Type B pancreatic cell (in vitro differentiated cells): ENCODE measurements at places on chromosomes 1 and 21. TPM values are rescaled to one million over a fixed set of nuclear protein-coding genes. Genes with fewer than 3 reads are reported as not detected.

DNA sequence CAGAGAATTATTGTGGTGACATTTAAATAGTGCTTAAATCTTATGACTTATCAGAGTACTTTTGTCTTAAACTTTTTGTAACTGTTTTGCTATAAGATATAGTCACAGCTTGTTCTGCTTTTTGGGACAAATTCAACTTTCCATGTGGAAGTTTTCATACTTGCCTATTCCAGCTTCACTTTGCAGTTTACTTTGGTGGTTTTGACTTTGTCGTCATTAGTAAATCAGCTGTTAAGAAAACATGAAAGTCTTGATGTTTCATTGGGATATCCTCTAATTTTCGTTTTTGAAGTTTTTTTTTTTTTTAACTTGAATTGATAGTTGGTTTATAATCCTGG, 31.3 kb downstream of the SDCCAG8 start:
- no peak for DNase-seq

DNA sequence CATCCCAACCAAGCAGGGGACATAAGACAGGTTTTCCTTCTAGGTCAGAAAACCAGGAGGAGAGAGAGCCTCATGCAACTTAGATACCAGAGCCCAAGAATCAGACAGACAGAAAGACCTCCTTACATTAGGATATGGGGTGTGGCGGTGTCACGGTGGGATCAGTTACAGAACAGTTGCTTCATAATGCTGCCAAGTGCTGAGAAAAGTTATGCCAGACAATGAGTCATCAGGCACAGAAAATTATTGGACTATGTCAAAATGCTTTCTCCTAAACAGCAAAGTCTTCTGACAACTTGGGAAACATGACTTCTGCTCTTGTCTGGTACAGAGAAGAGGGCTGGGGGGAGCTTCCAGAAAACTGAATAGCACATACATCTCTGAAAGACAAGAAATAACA, 1120.2 kb upstream of the TMPRSS15 start:
- DNase-seq = no peak

GRCh38 chr1:21624571-21625389, 44.4 kb downstream of the RAP1GAP start:
- no peak for DNase-seq

GRCh38 chr1:39812913-39813312, 24.2 kb upstream of the BMP8B start:
- no peak for DNase-seq

DNA sequence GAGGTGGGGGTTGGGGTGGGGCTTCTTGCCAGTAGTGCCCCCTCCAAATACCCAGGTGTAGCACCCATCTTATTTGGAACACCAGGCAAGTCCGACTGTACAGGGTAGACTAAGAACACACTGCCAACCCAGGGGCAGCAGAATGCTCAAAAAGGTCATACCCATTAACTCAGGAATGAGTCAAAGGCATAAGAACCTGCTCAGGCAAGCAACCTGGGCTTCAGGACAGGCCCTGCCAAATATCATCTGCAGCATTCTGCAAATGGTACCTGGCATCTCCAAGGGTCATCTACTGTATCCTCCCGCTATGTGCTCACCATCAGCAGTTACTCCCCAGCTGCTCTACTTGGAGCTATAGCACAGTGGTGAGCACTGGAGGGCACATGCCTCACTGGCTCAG, 19.4 kb downstream of the PEA15 start:
- no peak for DNase-seq

DNA sequence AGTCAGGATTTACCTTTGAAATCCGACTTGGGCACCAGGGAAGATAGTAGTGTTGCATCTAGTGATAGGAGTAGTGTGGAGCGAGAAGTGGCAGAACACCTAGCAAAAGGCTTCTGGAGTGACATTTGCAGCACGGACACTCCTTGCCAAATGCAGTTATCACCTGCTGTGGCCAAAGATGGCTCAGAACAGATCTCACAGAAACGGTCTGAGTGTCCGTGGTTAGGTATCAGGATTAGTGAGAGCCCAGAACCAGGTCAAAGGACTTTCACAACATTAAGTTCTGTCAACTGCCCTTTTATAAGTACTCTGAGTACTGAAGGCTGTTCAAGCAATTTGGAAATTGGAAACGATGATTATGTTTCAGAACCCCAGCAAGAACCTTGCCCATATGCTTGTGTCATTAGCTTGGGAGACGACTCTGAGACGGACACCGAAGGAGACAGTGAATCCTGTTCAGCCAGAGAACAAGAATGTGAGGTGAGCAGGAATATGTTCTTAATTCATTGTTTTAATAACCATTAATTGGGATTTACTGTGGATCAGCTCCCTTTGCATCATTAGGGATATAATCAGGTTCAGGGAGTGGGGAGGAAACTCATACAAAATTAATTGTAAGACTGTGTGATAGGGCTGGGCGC, 28.3 kb downstream of the BACH1 start:
- DNase-seq = no peak

- no peak for DNase-seq
Observed at GRCh38 chr1:208421486-208421885, 177.3 kb upstream of the PLXNA2 start.

GRCh38 chr1:91685994-91686393, 185.3 kb downstream of the CDC7 start:
- no peak for DNase-seq

GRCh38 chr21:44530903-44531605, 8.9 kb downstream of the KRTAP10-1 start:
- DNase-seq = peak; percentile 65

GRCh38 chr21:22063140-22063539, 1064.9 kb downstream of the NCAM2 start:
- DNase-seq = no peak

DNA sequence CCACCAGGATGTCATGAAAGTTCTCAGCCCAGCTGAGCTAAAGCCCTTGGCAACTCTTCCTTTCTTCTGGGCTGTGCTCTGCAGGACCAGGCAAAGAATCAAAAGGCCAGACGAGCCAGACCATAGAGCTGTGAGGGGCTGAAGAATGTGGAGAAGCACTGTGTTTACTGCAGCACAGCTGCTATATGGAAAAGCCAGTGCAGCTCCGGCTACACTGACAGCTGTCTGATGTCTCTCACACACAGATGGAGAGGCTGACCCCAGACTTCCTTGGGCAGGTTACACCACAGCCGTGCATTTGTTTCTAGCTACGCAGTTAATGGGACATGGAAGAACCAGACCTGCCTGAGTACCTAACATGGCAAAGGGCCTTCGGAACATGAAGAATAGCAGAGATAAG, 40.3 kb downstream of the CD247 start:
- no peak for DNase-seq

LELP1 gene
- total RNA-seq = not detected in 2 replicates

OMA1 gene
- 19.1 and 22.4 TPM in 2 replicates for total RNA-seq

SHE gene
- total RNA-seq = 0.17 and 0.27 TPM in 2 replicates

CD5L gene
- not detected in 2 replicates for total RNA-seq

TCP10L gene
- 0.93 and 1.2 TPM in 2 replicates for total RNA-seq
